DMS 273 treated with DMSO at 0.1 percent for 48 hours (cell line): ENCODE measurements at places on chromosomes 5 and 9.

DNA sequence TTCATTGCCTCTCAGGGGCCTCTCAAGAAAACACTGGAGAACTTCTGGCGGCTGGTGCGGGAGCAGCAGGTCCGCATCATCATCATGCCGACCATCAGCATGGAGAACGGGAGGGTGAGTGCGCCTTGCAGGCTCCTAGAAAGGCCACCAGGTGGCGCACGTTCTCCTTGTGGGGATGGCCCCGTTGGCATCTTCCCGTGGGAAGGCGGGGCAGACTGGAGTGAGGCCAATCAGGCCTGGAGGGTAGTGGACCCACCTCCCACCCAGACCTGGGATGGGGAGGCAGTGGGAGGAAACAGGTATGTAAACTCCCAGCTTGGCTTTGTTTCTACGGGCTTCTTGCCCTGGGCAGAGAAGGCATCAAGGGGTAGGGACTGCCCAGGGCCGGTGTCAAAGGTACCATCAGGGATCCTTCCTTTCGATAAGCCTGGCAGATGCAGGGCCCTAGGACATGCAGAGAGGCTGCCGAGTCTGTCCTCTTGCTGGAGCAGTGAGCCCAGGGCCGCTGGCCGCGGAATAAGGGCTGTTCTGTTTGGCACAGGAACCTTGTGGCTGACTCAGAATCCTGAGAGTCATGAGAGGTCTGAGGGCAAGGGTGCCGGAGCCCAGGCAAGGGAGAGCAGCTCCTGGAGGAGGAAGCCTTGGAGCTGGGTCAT lies 18.9 kb upstream of the SPTLC1 start:
- DNase-seq, result peak; percentile 40

DNA sequence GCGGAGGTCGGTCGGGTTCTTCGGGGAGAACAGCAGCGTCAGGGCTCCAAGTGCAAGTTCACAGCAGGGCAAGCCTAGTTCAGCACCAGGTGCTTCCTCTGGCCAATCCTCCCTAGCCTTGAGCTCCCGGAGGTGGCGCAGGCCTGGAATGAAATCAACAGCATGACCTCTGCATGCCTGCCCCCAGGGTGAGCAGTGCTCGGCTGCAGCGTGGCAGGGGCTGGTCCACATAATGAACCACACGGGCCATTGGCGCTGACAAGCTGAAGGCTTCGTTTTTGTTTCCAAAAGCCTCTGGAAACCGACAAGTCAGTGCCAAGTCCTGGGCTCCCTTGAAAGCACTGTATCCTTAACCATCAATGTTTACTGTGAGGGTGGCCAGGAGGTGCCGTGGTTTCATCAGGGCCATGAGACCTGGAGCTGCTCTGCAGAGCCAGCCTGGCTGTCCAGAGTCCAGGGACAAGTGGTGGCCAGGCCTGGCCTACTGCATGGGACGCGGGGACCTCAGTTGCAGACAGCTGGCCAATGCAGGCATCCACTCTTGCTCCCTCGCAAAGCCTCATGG lies 2.1 kb upstream of the INPP5E start:
- DNase-seq, result no peak

GRCh38 chr5:153753645-153754432 lies 263.4 kb downstream of the GRIA1 start:
- DNase-seq, result no peak

DNA sequence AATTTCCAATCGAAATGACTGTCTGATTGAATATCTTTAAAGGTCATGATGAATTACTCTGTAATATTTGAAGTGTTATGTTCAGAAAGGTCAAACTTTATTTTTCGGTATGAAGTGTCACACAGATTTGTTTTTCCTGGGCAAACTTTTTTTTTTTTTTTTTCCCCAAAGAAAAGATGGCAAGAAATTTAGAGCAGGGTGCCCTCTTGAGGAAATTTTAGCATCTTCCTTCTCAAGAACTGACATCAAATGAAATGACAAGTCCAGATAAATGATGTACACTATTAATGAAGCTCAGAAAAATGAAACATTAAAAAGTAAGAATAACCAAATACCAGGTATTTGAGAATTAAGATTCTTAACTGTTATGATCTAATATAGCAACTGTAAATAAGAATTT lies 123.6 kb downstream of the INVS start:
- DNase-seq, result no peak

- DNase-seq, result no peak
These were observed 110.5 kb downstream of the EPB41L4A start for GRCh38 chr5:112308608-112309007.

DNA sequence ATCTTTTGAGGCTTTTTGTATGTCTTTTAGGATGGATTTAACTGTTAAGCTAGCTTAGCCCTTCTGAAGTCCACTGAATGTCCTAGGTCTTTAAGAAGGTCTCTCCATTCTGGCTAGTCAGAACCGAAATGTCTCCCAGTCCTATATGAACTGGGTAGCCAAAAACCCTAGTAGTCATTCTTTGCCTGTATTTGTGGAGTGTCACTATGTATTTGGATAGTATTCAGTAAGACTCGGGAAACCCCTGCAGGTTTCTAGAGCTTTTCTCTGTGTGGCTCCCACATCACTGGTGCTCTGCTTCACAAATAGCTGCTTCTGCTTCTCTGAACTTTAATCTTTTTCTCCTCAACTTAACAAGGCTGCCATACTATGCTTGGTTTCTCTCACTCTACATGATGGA lies 68.0 kb downstream of the RIC1 start:
- no peak for DNase-seq

DNA sequence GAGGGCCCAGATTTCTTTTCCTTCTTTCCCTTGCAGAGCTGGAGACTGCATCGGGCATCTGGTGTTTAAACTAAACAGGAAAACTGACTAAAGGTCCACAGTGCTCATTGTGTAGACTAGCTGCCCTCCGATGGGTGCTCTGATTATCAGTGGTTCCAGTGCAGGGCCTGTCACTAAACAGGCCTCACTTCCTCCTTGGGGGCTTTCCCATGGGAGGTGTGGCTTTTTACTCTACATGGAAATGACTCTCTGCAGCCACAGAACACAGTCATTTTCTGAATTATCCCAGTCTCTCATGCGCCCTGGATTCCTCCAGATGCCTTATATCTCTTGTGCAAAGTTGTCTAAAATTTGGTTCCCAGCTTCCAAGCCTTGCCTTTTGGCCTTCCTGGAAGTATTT lies 199.2 kb downstream of the TRIO start:
- DNase-seq, result no peak

DNA sequence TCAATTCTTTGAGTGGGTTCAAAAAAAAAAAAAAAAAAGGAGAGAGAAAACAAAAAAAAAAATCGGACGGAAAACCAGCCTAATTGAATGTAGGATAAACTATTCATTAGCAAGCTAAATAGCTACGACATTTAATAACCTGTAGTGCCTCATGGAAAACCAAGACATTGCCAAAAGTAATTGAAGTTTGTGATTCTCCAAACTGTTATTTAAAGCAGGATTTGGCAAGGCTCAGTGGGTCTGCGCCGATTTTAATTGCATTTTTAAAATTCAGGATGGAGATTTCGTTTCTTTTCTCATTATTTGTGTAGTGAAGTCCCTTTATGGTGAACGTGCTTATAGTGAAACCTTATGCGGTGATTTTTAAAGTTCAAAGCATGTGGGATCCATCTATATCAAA lies 127.2 kb upstream of the NFIB start:
- DNase-seq, result no peak

DNA sequence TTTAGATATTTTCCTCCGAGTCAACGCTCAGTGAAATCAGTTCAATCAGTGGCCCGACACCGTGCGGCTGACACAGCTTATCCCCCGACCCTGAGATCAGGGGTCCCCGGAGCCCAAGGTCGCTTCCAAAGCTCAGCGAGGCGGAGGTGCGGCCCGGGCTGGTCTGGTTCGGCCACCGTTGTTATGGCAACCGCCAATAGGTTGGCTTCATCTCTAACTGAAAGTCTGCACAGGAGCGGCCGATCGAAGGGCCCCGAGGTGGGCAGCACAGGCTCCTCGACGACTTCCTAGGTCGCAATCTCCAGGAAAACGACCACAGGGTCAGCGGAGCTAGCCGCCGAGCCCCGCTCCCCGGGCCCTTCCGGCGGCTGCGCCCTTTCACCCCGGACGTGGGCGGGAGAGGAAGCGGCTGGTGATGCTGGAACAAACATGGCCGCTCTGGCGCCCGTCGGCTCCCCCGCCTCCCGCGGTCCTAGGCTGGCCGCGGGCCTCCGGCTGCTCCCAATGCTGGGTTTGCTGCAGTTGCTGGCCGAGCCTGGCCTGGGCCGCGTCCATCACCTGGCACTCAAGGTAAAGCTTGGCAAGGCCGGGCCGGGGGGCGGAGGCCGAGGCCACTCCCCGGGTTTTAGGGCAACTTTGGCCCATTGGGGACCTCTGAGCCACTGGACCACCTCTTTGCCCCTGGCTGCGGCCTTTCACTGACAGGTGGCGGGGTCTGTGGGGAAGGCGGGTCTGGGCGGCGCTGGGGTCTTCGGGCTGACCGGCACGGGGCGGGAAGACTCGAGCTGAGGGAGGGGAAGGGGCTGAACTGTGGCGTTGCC lies at the start of gene GPR107:
Gene GPR107, plus strand, starts transcription at position 403 of the 821 bp plus-strand sequence. Its CDS starts 27 bp downstream, at position 430.
- no peak for DNase-seq

DNA sequence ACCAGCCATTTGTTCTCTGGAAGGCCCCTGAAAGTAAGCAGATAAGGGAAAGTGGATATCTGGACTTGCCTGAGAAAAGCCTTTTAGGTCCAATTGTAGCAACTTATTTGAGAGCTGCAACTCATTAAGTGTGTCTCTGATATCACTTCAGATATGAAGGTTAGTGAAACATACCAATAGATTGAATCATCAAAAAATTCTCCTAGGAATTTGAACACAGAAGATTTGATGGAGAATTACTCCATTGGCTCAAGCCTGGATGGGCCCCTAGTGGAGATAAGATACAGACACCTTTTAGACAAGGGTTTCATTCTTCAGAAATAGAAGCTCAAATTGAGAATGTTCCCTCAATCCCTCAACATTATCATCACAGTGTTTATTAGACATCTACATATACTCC lies 356.7 kb downstream of the NDUFS4 start:
- no peak for DNase-seq

GRCh38 chr5:41722359-41722950 lies 147.8 kb downstream of the OXCT1 start:
- DNase-seq, result no peak

DNA sequence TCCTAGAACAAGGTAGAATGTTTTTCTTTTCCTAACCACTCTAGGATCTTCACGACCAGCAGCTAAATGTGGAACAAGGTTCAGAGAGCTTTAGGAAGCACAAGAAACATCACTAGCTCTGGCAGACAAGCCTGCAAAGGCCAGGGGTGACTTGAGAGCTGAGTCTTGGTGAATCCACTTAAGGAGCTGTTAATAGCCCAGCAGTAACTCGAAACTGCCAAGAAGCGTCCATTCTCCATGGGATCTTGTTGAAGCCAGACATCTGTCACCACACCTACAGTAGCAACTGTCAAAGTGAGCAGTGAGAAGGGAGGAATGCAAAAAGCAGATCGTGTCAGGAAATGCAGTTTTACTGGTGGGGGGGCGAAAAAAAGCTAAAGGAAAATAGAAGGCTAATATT lies 87.2 kb downstream of the ATPSCKMT start:
- no peak for DNase-seq

- DNase-seq, result no peak
These were observed 30.4 kb downstream of the ACO1 start for GRCh38 chr9:32414856-32415255.

GRCh38 chr9:4743131-4743875 lies 2.3 kb upstream of the AK3 start:
- no peak for DNase-seq

DNA sequence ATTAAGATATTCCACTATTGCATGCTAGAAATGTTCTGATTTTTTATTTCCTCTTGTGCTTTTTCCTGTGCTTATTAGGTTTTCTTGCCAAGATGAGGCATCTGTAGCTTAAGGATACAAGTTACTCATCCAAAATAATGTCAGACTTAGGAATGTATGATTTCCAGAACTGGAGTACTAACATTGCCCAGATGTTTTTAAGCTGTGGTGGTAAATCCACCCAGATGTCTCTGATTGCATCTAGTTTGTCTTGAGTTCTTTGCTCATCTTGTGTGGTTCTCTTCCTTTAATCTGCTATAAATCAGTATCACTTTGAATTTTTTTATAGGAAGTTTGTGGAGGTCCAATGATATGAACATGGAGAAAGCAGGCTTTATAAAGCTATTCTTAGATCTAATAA lies 337.5 kb upstream of the ZNF608 start:
- no peak for DNase-seq

DNA sequence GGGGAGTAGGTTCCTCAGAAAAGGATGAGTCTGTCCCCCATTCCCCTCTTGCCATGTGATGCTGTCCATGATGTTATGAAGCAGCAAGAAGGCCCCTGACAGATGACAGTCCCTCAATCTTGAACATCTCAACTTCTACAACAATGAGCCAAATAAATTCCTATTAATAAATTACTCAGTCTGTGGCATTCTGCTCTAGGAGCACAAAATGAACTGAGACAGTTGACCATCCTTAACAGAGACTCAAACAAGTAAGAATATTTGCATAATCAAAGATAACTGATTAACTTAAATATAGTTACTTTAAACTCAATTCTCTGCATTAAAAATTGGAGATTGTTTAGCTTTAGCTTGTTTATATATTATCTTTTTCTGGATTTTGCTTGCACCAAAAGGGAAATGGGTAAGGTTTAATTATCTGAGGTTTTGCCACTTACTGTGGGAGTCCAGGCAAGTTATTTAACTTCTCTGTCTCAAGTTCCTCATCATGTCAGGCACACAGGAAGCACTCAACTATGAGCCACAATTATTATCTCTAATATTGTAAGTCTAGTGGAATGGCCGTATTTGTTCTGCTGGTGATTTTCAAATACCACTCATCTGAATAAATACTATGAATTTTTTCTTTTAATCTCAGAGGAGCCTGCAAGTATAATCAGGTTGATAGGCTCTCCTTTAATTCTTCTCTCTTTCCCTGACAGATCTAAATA lies 162.9 kb downstream of the TSSK1B start:
- no peak for DNase-seq

GRCh38 chr9:129327552-129328328 lies 149.7 kb upstream of the IER5L start:
- DNase-seq, result no peak

DNA sequence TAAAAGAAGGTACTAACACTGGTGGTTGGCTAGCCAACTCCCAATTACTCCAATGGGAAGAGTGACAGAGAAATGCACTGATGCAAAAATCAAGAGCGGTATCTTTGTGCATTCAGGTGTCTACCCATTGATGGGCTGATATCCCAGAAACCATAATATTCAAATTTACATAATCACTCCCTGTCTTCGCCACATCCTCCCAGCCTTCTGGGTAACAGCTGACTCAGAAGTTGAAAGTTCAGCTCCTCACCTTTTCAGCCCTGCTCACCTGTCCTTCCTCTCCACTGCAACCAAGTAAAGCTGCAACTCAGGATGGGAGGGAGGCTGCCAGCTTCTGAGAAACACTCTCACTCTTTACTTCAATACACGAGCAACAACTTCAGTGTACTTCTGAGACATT lies 6.9 kb downstream of the SUSD1 start:
- no peak for DNase-seq

DNA sequence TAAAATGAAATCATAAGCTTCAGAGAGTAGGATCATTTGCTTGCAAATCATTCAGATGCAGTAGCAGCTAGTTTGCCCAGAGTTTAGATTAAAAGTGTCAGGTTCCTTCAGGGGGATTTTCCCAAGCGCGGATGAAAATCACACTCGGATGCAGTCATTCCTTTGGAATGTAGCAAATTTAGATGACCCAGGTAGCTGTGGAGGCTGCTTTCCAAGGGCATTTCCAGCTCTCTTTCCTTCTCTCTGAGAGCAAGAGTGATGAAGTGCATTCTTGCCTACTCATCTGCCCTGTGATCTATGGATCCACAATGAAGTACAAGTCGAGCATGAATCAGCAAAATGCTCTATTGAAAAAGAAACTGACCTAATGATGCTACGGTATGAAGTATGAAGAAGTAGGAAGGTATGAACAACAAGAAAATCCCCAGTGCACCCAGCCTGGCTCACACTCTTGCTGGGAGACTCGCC lies 200.2 kb downstream of the PLK2 start:
- no peak for DNase-seq
